ENCODE measurements at places on chromosomes 7 and 10. TPM values are rescaled to one million over a fixed set of nuclear protein-coding genes. Genes with fewer than 3 reads are reported as not detected.

OR9A2 gene
- not detected for total RNA-seq

BRI3 gene
- 19.3 TPM for total RNA-seq

CLEC2L gene
- total RNA-seq = not detected

VWA2 gene
- not detected for total RNA-seq

DNA sequence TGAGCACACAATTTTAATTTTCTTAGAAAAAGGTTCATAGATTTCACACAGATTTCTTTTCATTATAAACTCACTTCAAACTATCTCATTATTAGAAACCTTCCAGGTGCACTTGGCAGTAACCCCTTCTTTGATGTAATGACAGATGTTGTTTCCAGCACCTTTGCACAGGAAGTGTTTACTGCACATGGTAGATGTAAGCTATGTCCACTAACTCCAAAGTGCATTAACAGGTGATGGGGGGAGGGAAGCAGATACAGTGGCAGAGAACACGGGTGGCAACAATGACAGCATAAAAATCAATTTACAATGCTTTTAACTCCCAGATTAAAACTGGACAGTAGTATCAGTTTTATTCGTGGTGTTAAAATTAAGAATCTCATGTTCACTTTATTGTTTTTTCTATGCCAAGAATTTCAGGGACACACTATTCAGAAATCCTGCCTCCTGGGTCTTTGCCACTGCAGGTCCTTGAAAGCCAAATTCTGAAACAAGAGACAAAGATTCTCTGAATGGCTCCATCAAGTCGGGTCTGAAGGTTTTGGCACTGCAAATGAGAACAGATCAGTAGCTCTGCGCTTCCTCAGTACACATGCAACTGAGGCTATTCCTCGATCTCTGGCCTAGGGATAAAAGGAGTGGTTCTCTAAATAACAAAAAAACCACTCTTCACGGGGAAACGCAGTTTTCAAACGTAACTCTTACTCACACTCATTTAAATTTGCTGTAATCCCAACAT lies 187.7 kb downstream of the JAZF1 start:
- DNase-seq = no peak

- DNase-seq = no peak
These were observed 52.6 kb downstream of the CAV1 start for GRCh38 chr7:116577320-116577871.

DNA sequence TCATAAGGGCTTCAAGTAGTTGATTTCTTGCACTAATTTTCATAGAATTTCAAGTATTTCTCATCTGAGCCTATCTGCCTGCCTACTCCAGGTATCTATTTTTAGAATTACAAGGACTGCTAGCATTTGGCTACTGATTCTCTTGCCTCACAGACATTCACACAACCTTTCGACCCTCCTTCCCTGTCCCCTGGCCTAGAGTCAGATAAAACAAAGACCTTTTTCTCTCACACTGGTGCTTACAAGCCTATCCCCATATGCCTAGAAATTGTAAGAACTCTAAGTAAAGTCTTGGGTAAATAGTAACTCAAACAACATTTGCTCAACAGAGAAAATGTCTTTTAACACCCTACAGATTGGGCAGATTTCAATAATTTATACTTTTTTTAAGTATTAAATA lies 6.3 kb downstream of the GPAM start:
- DNase-seq = no peak

DNA sequence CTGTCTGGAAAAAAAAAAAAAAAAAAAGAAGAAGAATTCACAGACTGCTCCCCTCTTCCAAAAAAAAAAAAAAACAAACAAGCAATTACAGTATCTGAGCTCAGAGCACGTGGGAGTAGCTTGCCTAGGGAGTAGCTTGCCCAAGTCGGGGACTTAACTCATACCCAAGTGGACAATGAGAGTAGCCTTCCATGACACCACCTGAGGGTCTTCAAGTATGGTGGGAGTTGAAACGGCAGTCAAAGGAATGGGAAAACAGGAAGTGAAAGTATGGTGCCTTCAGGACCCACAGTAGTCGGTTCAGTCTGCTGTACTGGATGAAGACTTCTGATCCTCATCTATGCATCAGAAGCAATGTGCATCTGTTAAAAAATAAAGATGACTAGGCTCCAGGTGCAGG lies 10.6 kb downstream of the VOPP1 start:
- DNase-seq = no peak

DNA sequence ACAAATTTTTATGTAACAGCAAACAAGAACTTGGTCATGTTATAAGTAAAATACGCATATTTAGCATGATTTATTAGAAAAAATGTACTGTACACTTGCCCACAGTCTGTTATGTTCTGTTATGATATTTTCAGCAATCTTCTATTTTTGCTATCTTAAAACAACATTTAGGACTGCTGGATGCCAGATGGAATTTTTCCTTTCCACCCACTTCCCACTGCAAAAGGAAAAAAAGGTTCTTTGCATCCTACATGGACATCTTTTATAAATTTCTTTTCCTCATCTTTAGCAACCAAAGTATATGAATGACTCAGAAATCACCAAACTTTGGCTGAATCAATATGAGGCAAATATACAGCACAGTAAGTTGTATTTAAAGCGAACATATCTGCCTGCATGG lies 146.0 kb downstream of the RAPGEF5 start:
- no peak for DNase-seq

- DNase-seq = no peak
These were observed 16.6 kb downstream of the PLPP4 start for GRCh38 chr10:120473593-120473992.

Measured in SJSA1 (cell line).